ENCODE measurements at places on chromosomes 7 and 10.
A peak's percentile ranks its signal among the peaks of the same experiment; 100 is the strongest.

DNA sequence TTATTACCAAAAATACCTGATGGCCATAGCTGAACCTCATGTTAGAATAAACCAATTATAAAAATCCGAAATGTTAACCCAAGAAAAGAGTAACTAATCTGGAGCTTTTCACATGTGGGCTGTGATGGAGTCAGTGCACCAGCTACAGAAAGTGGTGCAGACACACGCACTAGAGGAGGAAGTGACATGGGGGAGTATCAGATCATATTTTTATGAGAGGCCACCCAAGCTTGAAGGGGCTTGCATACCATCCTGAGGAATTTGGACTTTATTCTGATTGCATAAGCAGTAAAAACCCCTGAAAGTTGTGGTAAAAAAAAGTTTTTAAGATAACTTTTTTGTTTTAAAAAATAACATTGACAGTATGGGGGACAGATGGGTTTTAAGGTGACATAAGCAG lies 1148.5 kb upstream of the CELF2 start:
- no peaks in the 10 kb centered on the region for H3K4me1 ChIP-seq
- no peak overlapping the region for H3K27ac ChIP-seq
- DNase-seq, result no peak
- H3K27me3 ChIP-seq, result no peaks in the 10 kb centered on the region
- no peak overlapping the region for H3K4me3 ChIP-seq

GRCh38 chr10:58747687-58748086 lies 235.0 kb downstream of the BICC1 start:
- DNase-seq, result no peak
- H3K27me3 ChIP-seq, result no peaks in the 10 kb centered on the region
- H3K27ac ChIP-seq, result no peak overlapping the region
- no peaks in the 10 kb centered on the region for H3K36me3 ChIP-seq
- no peaks in the 10 kb centered on the region for H3K4me1 ChIP-seq

GRCh38 chr10:23094786-23095403 lies 484 bp upstream of the MSRB2 start:
- H3K36me3 ChIP-seq, result peaks cover 9% of the 10 kb centered on the region
- H3K4me3 ChIP-seq, result peak overlapping the region; percentile 78
- peaks cover 12% of the 10 kb centered on the region for H3K4me1 ChIP-seq
- DNase-seq, result no peak
- H3K27ac ChIP-seq, result no peak overlapping the region
- no peaks in the 10 kb centered on the region for H3K27me3 ChIP-seq

DNA sequence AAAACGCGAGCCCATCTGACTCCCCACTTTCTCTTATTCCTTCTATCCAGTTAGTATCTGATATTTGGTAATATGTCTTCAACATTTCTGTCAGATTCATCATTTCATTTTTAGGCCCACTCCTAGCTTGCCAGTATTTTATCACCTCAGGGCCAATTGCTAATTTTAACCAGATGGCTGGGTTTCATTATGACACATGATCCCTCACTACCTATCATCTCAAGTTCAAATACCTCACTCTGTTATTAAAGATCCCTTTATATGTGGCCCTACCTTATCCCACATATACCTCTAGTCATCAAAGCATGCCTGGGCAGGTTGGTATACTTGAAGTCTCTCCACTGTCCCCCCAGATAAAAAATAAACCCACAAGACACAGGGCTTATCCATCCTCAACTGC lies 104.9 kb downstream of the RNLS start:
- H3K36me3 ChIP-seq, result no peaks in the 10 kb centered on the region
- H3K27me3 ChIP-seq, result peaks cover 4% of the 10 kb centered on the region
- no peak overlapping the region for H3K4me3 ChIP-seq
- H3K4me1 ChIP-seq, result no peaks in the 10 kb centered on the region

DNA sequence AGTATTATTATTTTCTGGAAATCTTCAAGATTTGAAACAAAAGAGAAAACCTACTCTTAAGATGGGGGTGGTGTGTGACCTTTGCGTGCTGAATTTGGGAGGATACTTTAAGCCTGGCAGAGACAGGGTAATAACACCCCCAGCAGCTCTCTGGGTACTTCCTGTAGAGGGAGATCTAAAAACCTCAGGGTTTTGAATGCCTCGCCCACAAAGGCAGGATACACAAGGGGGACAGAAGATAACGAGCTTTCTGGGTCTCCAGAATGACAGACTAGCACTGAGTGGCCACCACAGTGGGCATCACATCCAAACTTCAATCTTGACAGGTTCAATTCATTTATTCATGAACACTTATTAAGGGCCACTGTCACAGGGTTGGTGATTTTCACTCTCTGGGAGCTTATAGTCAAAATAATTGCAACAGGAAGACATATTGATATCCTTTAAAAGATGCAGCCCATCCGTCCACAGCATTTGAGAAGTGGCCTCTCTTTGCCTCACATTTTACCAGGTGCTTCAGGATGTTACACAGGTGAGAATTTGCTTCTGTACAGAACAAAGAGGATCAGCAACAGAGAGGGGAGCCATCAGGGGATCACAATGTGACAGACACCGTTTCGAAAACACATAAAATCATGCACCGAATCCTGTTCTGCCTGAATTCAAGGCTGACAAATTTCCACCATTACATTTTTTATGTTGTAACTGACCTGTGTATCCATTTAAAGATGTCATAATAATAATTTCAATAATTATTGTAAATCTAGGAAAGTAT lies 14.3 kb downstream of the CPA1 start:
- H3K27ac ChIP-seq, result no peak overlapping the region
- H3K27me3 ChIP-seq, result no peaks in the 10 kb centered on the region
- H3K36me3 ChIP-seq, result no peaks in the 10 kb centered on the region
- H3K4me1 ChIP-seq, result peaks cover 30% of the 10 kb centered on the region
- no peak for DNase-seq

GRCh38 chr7:30255064-30255769 lies 29.2 kb upstream of the ZNRF2 start:
- DNase-seq, result no peak
- H3K27ac ChIP-seq, result no peak overlapping the region
- no peak overlapping the region for H3K4me3 ChIP-seq

- peaks cover 79% of the 10 kb centered on the region for H3K36me3 ChIP-seq
- no peak overlapping the region for H3K27ac ChIP-seq
- no peaks in the 10 kb centered on the region for H3K4me1 ChIP-seq
- peak; percentile 71 for DNase-seq
Measured at GRCh38 chr10:26725837-26726727, 28.6 kb downstream of the PDSS1 start.

- H3K36me3 ChIP-seq, result no peaks in the 10 kb centered on the region
- H3K4me3 ChIP-seq, result no peak overlapping the region
- no peaks in the 10 kb centered on the region for H3K4me1 ChIP-seq
- no peak overlapping the region for H3K27ac ChIP-seq
- no peak for DNase-seq
Measured at GRCh38 chr7:137987018-137987349, 14.9 kb downstream of the CREB3L2 start.

DNA sequence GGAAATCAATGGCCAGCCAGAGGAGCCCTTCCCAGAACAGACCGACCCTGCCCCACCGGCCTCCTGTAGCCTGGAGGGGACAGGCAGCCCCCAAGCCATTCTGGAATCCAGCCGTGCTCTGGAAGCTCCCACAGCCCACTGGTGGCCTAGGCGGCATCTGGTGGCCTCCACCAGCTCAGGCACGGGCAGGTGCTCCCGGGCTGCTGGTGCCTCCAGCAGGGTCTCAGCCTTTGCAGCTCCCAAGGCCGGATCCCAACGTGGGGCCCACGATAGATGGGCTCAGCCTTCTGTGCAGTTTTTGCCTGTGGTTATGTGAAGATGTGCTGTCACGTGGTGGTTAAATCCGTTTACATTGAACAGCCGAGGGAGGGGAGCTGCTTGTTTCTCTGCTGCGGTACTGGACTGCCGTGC lies 44.4 kb downstream of the JAKMIP3 start:
- no peak overlapping the region for H3K27ac ChIP-seq
- no peaks in the 10 kb centered on the region for H3K4me1 ChIP-seq
- DNase-seq, result no peak
- no peaks in the 10 kb centered on the region for H3K36me3 ChIP-seq
- H3K27me3 ChIP-seq, result no peaks in the 10 kb centered on the region
- no peak overlapping the region for H3K4me3 ChIP-seq

GRCh38 chr10:115744089-115744488 lies 528.9 kb downstream of the GFRA1 start:
- H3K4me1 ChIP-seq, result no peaks in the 10 kb centered on the region
- no peak overlapping the region for H3K4me3 ChIP-seq
- no peak for DNase-seq
- no peaks in the 10 kb centered on the region for H3K36me3 ChIP-seq
- H3K27ac ChIP-seq, result no peak overlapping the region
- H3K27me3 ChIP-seq, result no peaks in the 10 kb centered on the region

GRCh38 chr7:130909161-130909836 lies 175.3 kb upstream of the KLF14 start:
- peaks cover 43% of the 10 kb centered on the region for H3K36me3 ChIP-seq
- H3K4me1 ChIP-seq, result peaks cover 47% of the 10 kb centered on the region
- DNase-seq, result no peak
- no peaks in the 10 kb centered on the region for H3K27me3 ChIP-seq
- peak overlapping the region; percentile 94 for H3K27ac ChIP-seq
- H3K4me3 ChIP-seq, result peak overlapping the region; percentile 60

- no peaks in the 10 kb centered on the region for H3K36me3 ChIP-seq
- peaks cover 81% of the 10 kb centered on the region for H3K4me1 ChIP-seq
- DNase-seq, result peak; percentile 73
- no peaks in the 10 kb centered on the region for H3K27me3 ChIP-seq
- peak overlapping the region; percentile 71 for H3K27ac ChIP-seq
- peak overlapping the region; percentile 46 for H3K4me3 ChIP-seq
Measured at GRCh38 chr7:90709501-90710465, 113.7 kb downstream of the CDK14 start.

- H3K27ac ChIP-seq, result no peak overlapping the region
- peaks cover 52% of the 10 kb centered on the region for H3K27me3 ChIP-seq
- H3K36me3 ChIP-seq, result no peaks in the 10 kb centered on the region
- peaks cover 14% of the 10 kb centered on the region for H3K4me1 ChIP-seq
- no peak for DNase-seq
Measured at GRCh38 chr7:1663857-1664651, 6.0 kb upstream of the ELFN1 start.

GRCh38 chr7:141500608-141501007 lies 50.6 kb upstream of the AGK start:
- H3K36me3 ChIP-seq, result no peaks in the 10 kb centered on the region
- H3K4me3 ChIP-seq, result no peak overlapping the region
- DNase-seq, result no peak
- no peaks in the 10 kb centered on the region for H3K4me1 ChIP-seq
- H3K27me3 ChIP-seq, result no peaks in the 10 kb centered on the region

DNA sequence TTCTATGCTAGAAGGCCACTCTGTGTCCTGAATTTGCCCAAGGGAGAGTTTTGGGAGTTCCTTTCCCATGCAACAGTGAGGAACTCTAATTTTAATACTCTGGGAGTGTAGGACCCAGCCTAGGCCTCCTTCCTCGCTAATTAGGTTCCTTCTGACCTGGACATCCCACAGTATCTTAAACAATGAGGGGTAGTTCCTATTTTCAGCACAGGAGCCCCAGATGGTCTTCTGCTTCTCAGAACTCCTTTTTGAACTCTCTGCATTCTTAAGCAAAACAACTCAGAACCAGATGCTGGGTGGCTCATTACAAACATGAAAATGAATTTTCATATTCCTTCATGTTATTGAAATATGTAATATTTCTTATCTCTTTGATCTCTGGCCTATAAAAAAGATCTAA lies 116.9 kb downstream of the LRMDA start:
- no peak overlapping the region for H3K27ac ChIP-seq
- H3K4me1 ChIP-seq, result no peaks in the 10 kb centered on the region
- H3K36me3 ChIP-seq, result no peaks in the 10 kb centered on the region
- H3K27me3 ChIP-seq, result peaks cover 17% of the 10 kb centered on the region
- H3K4me3 ChIP-seq, result no peak overlapping the region

DNA sequence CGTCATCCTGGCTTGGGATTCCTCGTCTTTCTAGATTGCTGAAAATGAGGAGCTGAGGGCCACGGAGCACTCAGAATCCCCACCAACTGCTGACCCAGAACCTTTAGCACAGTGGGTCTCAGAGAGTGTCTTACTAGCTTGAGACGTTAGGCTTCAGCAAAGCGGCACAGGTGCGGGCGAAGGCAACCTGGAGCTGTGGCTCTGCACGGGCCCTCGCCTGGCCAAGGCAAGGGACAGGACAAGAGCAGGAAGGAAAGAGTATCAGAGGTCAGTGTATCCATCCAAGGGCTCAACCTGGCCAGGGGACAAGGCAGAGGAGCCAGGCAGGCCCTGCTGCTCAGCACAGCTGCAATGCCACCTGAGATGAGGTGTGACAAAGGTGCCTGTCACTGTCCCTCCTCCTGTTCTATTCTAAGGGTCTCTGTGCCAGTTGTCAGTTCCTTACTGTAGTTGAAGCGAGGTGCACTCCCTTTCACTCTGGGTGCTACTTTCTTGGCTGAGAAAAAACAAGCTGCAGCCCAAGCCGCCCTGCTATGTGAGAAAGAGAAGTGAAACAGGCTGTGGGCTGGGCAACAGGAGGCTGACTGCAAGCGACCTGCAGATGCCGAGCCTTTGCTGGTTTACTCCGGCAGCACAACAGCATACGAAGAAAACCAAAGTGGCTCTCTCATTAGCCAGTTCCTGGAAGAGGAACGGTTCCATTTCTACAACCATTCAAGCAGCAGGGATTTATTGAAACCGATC lies 33.3 kb upstream of the KDM7A start:
- no peaks in the 10 kb centered on the region for H3K36me3 ChIP-seq
- no peaks in the 10 kb centered on the region for H3K27me3 ChIP-seq
- DNase-seq, result no peak
- H3K27ac ChIP-seq, result no peak overlapping the region
- H3K4me1 ChIP-seq, result no peaks in the 10 kb centered on the region
- no peak overlapping the region for H3K4me3 ChIP-seq

DNA sequence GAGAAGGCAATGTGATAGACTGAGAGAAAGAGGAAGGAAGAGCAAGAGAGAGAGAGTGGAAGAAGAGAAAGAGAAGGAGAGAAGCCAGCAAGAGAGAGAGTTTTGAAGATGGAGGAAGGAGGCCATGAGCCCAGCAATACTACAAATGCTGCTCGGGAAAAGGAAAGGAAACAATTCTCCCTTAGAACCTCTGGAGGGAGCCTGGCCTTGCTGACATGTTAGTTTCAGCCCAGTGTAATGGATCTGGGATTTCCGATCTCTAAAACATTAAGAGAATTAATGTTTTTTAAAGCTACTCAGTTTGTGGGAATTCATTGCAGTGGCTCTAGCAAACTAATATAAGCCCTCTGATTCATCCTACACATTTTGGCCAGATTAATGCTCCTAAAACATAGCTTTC lies 206.8 kb upstream of the MTPN start:
- no peaks in the 10 kb centered on the region for H3K36me3 ChIP-seq
- H3K4me3 ChIP-seq, result no peak overlapping the region
- H3K4me1 ChIP-seq, result peaks cover 10% of the 10 kb centered on the region
- DNase-seq, result peak; percentile 51

DNA sequence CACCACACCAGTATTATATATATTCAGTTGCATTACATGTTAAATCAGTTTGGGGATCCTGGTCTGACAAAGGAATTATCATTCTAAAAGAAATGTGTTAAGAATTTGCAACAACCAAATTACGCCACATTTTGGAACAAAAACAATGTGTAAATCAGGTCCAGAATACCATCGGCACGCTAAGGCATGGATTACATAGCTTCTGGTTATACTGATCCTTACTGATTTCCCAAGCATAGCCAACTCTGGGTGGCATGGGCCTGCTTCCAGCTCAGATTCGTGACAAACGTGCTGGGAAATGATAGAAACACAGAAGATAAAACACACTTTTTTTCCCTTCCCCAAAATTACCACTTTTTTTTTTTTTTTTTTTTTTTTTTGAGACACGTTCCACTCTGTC lies 660.0 kb downstream of the SORCS1 start:
- peaks cover 73% of the 10 kb centered on the region for H3K4me1 ChIP-seq
- H3K36me3 ChIP-seq, result no peaks in the 10 kb centered on the region
- H3K4me3 ChIP-seq, result no peak overlapping the region
- no peaks in the 10 kb centered on the region for H3K27me3 ChIP-seq

Measured in A673 (cell line).